ENCODE measurements at places on chromosomes 4 and X.

GRCh38 chr4:169485791-169486742 is 126.3 kb downstream of the NEK1 start:
- no peak for DNase-seq

DNA sequence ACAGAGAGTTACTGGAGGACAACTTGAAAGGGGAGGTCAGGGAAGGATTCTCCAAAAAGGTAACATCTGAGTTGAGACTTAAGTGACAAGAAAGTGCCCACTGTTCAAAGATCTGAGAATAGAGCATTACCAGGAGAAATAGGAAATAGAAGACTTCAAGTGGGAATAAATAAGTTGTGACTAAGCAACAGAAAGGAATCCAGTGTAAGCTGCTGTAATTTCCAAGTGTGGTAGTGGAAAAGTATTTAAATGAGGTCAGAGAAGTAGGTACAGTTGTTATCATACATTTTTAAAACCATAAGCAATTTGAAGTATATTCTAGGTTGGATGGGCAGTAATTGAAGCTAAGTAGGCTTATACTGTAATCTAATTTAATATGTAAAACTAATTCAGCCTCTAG is 211.9 kb downstream of the FBXO8 start:
- no peak for DNase-seq

DNA sequence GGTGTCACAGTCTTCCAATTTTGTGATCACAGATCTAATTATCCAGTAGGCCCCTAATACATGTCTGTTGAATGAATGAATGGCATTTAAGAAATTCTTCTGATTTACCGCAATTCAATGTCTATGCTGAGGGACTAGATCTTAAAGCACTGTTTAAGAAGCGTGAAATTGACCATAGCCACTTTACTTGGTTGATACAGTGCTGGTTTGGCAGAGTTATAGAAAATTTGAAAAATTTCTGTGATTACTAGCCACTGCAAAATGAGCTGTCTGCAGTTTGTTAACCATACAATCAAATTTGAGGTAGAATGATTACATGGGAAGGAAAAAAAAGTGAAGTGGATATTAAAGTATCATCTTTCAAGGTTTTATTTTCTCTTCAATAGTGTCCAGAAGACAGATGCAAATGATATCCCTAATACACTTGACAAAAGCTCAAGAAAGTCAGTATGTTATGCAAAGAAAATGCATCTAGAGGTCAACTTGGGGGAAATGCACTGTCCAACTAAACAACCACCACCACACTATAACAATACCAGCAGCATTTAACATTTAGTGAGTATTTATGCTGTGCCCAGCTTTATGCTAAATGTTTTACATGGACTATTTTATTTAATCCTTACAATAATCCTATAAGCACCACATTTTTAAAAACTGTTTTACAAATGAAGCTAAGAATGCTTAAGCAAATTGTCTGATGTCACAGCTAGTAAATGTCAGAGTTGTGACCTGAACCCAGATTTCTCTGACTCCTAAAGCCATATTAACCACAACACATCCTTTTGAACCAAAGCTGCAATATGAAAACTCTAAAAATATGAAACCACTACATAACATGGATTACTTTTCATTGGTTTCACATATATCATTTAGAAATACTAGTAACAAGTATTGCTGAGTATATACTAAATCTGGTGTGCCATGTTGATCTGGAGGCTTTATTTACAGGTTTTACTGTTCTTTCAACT is 217.9 kb upstream of the MAB21L2 start:
- no peak for DNase-seq

DNA sequence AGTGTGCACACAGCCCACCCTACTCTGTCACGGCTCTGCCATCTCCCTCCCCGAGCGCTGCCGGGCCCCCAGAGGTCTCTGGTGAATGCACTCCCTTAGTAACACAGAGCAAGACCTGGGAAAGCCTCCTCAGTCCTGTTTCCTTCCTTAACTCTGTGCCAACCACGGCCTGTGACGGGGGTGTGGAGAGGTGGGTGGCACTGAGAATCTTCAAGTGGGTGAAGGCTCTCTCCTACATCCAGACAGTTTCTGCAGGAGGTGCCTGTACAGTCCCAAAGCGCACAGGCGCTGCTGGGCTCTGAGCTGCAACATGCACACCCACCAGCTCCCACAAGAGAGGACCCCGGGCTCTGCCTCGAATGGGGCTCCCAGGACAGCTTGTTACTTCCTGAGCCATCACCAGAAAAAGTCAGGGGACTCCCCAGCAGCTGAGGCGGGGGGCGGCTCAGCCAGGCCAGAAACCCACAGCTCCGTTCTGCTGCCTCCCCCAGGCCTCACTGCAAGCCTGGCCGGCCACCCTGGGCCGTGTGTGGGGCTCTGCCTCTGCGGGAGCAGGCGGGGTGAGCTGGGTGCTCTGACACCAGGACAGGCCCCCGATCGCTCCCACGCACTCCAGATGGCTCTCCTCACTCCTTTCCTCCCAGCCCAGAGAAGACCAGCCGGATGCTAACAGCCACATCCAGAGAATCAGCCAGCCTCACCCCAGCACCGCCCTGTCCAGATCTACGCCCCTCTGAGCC is 29.7 kb downstream of the FAM53A start:
- DNase-seq: no peak

- DNase-seq: no peak
These were observed 777.7 kb downstream of the STIM2 start for GRCh38 chr4:27638163-27638915.

DNA sequence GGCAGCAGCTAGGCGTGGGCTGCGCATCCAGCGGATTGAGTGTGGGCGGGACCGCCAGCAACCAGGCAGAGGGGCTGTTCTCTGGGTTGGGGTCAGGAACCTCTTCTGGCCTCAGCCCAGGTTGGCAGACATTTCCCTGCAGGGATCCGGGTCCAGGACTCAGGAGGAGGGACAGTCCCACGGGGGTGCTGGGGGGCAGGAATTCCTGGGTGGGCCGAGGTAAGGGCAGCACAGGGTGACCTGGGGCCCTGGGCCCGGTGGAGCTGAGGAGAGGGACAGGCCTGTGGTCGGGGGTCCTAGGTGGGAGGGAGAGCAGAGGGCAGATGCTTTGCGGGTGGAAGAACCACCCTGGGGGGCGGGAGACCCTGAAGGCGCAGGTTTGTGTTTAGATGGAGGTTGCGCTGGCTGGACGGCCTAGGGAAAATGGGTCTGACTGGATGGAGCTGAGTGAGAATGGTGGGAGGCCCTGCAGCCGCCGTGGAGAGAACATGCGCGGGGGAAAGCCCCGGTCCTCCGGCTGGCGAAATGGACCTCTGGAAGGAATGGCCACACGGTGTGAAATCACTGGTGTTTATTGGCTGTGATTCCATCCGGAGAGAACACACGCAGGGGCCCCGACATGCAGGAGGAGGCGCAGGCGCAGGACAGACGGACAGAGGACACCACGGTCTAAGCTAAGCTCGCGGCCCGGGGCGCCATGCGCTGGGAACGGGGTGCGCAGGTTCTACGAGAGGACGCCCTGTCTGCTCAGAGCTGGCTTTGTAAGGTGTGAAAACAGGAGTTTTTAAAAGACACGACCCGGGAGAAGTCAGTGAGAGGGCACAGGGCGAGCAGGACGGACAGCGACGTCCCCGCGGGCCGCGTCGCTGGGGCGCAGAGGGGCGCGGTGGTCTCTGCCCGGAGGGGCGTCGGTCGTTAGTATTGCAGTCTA is 41.3 kb downstream of the CPLX1 start:
- no peak for DNase-seq

- no peak for DNase-seq
These were observed 51.1 kb upstream of the UGT8 start for GRCh38 chr4:114547340-114548134.

DNA sequence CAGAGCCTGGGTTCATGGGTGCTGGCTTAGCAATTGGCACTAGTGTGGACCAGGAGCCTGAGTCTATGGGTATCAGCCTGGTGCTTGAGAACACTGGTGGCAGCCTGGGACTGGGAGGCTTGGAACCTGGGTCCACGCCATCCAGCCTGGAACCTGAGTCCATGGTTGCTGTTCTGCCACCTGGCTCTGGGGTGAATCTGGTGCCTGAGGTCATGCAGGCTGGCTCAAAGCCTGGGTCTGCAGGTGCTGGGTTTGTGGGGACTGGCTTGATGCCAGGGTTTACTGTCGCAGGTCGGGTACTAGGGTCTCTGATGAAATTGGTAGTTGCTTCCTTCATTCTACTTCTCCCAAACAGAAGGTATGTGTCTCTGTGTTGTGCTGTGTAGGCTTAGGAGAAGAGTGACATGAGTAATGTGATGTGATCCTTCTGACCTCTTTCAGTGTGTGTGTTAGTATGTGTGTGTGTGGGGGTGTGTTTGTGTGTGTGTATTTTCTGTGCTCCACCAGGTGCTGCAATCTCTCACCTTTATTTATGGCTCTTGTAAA is 517.0 kb upstream of the EPHA5 start:
- DNase-seq: no peak

GRCh38 chr4:28378109-28378830 is 1517.6 kb downstream of the STIM2 start:
- no peak for DNase-seq

DNA sequence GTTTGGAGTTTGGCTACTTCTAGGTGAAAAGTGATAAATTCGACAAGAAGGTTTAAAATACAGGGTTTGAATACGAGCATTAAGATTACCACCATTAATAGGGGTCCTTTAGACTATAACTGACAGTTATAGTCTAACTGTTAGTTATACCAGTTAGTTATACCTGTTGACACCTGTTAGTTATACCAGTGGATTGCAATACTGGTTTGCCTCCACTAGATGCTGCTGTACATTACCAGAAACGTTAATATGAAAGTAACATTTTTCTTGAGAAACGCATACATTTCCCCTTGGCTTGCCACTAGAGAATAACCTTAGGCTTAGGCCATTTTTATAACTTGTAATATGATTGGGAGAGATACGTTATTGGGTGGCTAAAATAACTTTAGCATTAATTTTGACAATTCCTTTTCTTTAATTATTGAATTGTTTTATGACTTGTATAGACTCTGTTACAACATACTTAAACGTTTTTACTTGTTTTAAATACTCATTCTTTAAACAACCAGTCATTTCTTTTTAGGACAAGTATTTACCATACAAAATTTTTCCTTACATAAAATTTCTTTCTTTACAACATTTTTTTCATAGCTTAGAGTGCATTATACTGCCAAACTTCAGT is 911.2 kb downstream of the FSTL5 start:
- no peak for DNase-seq

DNA sequence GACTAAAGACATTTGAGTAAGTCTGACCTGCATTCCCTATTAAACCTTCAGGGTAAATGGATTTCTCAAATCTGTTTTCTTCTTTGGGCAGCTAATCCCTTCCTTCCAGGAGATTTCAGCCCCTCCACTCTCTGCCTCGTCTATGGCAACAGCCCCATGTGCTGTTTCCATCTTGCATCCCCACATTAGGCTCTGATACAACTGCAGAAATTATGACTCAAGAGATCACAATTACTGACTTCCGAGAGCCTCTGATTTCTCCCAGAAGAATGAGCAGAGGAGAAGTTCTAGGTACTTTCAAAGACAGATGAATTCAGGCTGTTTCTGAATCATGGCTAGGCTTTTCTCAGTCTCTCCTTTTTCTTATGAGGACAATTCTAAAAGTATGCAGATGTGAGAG is 38.7 kb downstream of the RAI2 start:
- DNase-seq: no peak

DNA sequence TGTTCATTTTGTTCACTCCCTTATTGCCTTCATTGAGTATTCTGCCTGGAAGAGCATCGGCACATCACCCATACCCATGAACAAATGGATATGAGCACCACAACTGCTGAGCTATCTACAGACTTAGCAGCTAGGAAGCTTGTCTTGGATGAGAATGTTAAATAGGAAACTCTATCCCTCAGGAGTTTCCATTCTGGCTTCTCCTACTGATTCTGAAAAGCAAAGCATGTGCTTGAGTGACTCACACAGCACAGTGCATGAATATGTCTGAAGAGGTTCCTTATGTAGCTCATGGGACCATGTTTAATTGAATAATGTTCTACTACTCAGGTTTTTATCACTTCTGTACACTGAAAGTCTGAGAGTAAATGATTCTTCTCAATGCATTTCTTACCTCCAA is 57.3 kb upstream of the MXRA5 start:
- no peak for DNase-seq

- DNase-seq: no peak
These were observed 136.1 kb downstream of the MSL3 start for GRCh38 chrX:11893933-11894710.

DNA sequence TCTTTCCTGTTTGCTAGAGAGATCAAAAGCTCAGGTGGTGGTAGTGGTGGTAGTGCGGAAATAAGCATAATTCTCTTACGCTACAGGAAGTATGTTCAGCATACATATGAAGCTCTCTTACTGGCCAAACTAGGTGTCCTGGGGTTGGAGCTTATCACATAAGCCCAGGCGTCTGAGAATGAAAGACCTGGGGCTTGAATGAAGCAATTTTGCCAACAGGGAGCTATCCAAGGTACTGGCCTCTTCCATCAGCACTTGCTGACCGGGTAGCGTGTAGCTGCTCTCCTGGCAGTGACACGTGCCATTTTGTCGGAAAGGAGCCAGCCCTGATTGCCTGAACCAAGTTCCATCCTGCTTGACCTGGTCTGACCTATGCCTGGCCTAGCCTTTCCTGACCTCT is 65.9 kb upstream of the HPF1 start:
- DNase-seq: no peak

DNA sequence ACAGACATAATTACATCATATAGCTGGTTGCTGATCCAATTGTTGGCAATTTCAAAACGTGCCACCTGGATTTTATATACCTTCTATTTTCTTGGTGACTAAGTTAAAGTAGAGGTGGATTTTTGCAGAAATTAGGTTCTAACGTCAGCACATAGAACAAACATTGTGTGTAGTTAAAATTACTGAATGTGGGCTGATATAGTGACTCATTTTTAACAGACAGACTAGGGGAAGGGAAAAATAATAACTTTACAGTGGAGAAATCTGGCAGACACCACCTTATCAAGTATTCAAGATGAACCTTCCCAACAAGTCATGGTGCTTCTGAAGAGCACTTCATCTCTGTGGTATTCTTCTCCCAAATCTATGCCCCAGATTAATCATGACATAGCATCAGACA is 134.5 kb downstream of the UCHL1 start:
- DNase-seq: no peak

- DNase-seq: no peak
These were observed 51.8 kb upstream of the JADE1 start for GRCh38 chr4:128757712-128758111.

DNA sequence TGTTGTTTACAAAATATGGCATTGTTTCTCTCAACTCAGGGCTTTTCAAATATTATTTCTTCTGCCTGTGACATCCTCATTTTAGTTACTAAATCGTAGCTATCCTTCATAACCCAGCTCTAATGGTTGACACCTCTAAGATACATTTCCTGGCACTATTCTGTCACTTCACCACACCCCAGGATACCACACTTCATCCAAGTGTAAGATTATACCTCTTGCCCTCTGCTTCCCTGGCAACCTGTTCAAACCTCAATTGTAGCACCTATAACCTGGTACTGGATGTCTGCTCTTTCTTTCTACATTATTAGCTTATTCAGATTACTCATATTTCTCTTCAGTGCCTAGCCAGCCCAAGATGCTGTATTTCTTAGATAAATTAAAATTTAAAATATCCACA is 175.7 kb upstream of the SPIN4 start:
- DNase-seq: no peak
